ENCODE measurements at places on chromosomes 7 and 10.

- DNase-seq = no peak
Observed at GRCh38 chr10:3723766-3724165, 61.2 kb downstream of the KLF6 start.

DNA sequence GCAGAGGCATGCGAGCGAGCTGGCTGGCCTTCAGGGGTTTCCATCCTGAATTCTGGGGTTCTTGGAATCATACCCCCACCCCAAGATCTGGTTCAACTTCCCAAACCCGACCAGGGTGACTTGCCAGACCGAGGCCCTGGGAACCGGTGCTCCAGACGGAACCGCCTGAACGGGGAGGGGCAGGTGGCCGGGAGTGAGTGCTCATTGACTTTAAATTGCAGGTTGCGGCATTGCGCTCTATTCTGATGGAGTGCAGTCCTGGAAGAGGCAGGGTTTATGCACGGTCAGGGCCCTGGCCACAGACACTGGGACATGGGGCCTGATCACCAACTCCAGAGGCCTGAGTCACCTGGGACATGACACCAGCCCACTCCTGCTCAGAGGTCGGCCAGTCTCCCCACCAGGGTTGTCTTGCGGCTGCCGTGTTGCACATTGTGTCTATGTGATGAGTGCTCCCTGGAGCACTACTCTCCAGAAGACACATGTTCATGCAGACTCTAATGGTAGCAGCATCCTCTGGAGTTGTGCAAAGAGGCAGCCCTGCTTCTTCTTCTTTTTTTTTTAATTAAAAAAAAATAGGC lies 5.8 kb upstream of the DDIT4 start:
- no peak for DNase-seq

GRCh38 chr7:129698516-129699418 lies 87.2 kb downstream of the NRF1 start:
- no peak for DNase-seq

DNA sequence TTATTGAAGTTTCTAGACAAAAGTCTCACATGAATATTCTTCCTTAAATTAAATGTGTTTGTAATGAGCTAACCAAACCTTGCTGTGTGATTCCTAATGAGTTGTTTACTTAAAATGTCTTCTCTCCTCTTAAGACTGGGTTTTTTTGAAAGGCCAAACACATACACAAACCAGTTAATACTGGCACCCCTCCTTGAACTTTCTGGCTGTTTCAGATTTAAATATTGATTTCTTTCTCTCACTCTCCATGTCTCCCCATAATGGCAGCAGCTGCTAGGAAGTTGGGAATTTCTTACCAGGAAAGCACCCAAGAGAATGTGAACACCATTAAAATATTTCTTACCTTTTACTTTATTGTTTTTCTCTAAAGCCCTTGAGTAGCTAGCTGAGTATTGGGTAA lies 11.4 kb upstream of the PTN start:
- DNase-seq = no peak

- no peak for DNase-seq
Observed at GRCh38 chr7:10034843-10035556, 938.7 kb upstream of the PHF14 start.

DNA sequence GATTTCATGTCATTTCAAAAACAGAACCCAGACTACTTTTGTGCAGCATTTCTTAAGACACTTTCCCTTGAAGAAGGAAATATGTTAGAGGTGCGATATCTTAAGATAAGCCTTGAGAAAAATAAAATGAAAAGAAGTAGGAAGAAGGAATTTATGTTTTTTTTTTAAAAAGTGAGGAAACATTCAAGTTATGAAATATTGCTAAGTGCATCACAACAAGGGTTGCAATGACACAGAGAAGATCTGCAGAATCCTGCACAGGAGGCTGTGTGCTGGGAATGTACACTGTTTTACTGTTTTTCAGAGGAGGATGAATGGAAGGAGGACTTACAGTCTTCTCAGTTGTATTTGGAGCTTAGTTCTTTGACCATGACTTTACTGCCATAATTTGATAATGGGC lies 79.8 kb upstream of the NME8 start:
- DNase-seq = no peak

DNA sequence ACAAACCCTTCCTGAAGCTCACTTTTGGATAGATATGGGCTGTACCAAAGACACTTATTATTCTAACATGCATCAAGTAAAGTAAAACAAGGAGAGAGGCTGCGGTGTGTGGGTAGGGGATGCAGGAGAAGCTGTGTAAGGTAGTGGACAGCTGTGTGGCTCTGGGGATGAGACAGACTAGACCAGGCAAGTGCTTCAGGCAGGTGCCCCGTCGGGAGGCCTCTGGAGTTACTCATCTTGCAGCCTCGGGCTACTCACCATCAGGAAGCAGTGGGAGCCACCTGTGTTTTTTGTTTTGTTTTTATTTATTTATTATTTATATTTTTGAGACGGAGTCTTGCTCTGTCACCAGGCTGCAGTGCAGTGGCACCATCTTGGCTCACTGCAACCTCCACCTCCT lies 49.3 kb upstream of the NCAPG2 start:
- DNase-seq = no peak
